ENCODE measurements at places on chromosomes 1 and 21.

DNA sequence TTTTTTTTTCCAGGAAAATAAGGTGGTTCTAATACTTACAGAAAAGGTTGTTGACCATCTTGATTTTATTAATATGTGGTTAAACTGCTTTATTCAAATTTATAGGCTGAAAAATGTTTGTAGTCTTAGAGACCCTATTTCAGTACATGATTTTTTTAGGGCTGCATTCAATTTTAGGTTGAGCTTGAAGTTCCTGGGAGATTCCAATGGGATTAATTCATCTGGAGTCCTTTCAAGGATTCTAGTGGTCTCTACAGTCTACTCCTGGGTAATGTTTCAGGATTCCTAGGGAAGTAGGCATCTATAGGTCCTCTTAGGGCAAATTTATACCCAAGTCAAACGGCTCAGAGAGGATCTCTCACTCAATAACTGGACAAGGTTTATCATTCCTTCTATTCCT is 126.7 kb downstream of the HMCN1 start:
- DNase-seq, result no peak

GRCh38 chr1:212668477-212668876 is 31.2 kb downstream of the BATF3 start:
- DNase-seq, result no peak

- DNase-seq, result no peak
These were observed 28.5 kb upstream of the MORC3 start for GRCh38 chr21:36291509-36291908.

DNA sequence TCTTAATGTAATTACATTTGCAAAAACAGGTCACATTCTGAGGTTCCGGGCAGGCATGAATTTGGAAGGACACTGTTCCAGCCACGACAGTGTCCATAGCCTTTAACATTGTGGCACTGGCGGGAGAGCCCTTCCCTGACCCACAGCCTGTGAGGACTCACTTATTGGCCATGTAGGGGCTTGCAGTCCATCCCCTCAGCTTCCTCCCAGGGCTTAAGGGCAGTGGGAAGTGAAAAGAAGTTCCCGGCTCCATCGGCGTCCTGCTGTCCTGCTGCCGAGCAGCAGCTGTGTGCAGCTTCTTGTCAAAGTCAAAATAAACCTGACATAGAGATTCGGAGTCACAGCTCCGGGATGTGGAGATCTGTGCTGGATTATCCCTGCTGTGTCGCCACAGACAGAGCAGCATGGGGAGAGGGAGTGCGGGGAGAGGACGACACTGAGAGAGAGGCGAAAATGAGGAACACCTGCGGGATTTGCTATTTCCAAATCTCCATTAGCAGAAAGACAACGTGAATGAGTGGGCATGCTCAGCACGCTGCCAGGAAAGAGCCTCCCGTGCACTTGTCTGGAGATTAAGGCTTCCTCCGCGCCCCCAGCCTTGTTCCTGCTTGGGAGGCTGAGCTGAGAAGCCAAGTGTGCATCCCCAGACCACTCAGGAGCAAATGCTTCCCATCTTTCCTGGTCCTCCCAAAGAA is 260.3 kb downstream of the ASTN1 start:
- DNase-seq, result no peak

DNA sequence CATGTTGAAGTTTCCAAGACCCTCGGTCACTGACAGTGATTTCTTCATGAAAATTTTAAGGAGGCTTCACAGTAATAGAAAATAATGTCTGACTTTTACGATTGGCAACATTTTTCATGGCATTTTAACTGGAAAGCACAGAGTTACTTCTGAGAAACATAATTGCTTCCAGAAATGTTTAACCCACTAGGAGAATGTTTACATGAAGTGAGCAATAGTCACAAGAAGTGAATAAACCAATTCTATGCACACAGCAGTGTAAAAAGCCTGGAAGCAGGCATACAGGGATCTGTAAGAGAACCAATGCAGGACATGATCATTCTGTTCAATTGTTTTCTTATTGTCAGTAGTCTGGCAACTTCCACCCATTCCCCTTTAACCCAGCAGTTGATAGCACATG is 316.2 kb upstream of the CXADR start:
- no peak for DNase-seq

- DNase-seq, result no peak
These were observed 8.1 kb downstream of the POFUT2 start for GRCh38 chr21:45279446-45280177.

Measured in stimulated activated CD4-positive, alpha-beta T cell treated with anti-CD3 and anti-CD28 coated beads, Interleukin-12 subunit alpha, Interleukin-12 subunit beta, amount 100 ng/mL, for 48 hours (primary cell).